ENCODE measurements at places on chromosomes 16 and 17. TPM values are rescaled to one million over a fixed set of nuclear protein-coding genes. Genes with fewer than 3 reads are reported as not detected.

Gene BRICD5
- 6.3 TPM for total RNA-seq

Gene NLRP1
- total RNA-seq = 55.1 TPM

Gene ABCA9
- not detected for total RNA-seq

Gene HOXB6
- 0.16 TPM for total RNA-seq

GRCh38 chr16:80375973-80376372, 164.8 kb upstream of the DYNLRB2 start:
- DNase-seq = no peak

- no peak for DNase-seq
These were observed 414.1 kb upstream of the SALL1 start for GRCh38 chr16:51565184-51565583.

DNA sequence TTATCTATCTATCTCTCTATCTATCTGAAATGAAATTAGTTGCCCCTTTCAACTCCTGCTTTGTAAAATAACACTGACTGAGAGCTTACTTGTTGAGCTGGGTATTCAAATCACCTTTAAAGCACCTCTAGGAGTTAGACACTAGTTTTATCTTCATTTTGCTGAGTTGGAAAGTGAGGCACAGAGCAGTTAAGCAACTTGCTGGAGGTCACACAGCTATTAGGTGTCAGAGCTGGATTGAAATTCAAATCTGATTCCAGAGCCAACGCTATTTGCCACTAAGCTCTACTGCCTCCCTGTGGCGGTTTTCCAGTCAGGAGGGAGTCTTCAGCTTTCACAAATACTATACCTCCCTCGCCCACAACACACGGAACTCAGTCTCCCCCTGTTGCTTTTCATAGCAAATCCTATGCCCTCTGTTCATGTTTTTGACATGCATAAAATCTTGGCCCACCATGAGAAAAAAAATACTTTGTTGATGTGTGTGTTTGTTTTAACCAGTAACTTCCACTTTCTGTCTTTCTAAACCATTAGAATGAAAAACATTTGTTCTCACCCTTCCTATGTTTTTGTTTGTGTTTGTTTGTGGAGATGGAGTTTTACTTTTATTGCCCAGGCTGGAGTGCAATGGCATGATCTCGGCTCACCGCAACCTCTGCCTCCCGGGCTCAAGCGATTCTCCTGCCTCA, 74.8 kb upstream of the SMURF2 start:
- no peak for DNase-seq

GRCh38 chr17:39599004-39599664, 8.6 kb downstream of the NEUROD2 start:
- DNase-seq = no peak

GRCh38 chr16:49504023-49504364, 130.4 kb downstream of the C16orf78 start:
- no peak for DNase-seq
